ENCODE measurements at places on chromosomes 7 and 10.

- DNase-seq: no peak
These were observed 170.3 kb downstream of the PAXIP1 start for GRCh38 chr7:154832557-154833138.

DNA sequence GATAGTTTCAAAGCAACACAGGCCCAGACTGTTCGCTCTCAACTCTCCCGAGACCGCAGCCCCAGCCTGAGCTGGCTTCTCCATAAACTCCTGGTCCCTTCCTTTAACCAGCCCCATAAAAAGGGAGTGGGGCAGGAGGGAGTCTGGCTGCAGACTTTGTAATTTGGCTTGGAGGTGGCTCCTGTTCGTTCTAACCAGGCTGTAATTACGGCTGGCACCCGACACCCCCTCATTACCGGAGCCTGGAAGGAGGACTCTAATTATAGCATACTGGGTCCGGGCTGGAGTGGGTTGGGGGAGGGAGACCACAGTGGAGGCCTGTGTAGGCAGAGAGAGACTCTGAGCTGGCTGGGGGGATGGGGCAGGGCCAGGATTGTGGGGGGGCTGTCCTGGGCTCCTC lies 49.7 kb downstream of the UNC5B start:
- DNase-seq: no peak

DNA sequence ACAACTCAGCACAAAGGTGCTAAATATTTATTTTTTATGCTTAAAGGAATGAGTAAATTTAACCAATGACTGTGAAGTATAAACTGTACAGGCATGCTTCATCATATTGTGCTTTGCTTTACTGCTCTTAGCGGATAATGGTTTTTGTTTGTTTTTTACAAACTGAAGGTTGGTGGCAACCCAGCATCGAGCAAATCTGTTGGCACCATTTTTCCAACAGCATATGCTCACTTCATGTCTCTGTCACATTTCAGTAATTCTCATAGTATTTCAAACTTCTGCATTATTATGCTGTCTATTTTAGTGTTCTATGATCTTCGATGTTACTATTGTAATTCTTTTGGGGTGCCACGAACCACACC lies 22.8 kb downstream of the BRAF start:
- no peak for DNase-seq

GRCh38 chr7:34158368-34159153 lies 253.2 kb downstream of the BMPER start:
- no peak for DNase-seq

GRCh38 chr7:139431010-139431409 lies 52.5 kb downstream of the KLRG2 start:
- no peak for DNase-seq

DNA sequence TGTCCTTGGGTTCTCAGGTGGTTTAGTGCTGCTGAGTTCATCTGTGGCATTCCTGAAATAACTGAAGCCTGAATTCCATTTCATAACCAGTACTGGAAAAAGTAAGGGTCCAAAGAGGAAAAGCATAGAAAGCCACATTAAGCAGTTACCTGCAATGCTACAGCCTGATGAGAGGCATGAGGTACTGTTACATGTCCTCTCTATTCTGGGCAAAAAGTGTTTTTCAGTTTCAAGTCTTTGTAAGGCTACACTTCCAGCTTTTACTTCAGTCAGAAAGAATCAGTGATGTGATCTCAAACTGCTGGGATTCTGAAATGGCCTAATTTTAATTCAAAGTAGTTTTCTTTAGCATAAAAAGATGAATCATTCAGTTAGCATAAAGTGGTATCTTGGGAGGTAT lies 369.5 kb downstream of the PHF14 start:
- no peak for DNase-seq

GRCh38 chr7:73595358-73595757 lies 17.0 kb upstream of the TBL2 start:
- no peak for DNase-seq

DNA sequence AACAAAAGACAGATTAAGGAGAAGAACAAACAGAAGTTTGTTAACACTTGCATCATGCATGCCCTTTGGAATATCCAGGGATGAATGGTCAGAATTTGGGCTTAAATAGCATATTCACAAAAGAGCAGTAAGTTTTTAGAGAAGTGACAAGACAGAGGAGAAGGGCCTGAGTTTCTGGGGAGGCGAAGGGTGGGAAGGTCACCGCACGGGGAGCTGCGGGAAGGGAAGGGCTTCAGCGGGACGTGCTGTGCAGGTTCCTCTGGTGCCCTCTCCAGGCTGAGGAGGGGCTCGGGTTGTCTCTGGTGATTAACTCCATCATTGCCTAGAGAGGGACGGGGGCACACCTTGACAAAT lies 10.4 kb upstream of the ZNF22 start:
- no peak for DNase-seq

- no peak for DNase-seq
These were observed 189.4 kb downstream of the PLXDC2 start for GRCh38 chr10:20005638-20006037.

DNA sequence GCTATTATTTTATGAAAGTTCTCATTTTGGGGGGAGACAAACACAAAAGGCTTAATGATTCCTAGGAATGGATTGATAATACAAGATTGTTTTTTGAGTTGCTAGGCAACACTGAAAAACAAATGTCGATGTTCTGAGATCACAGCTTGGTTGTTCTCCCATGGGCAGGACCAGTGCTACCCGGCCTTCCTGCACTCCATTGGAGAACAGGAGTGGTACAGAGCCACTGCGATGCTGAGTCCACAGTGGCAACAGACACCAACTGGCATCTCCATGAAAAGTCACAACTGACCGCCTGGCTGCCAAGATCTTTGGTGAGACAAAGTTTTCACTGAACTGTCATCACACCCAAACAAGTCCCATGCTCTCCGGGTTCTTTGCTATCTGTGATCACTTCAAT lies 68.9 kb upstream of the NMT2 start:
- DNase-seq: no peak

GRCh38 chr7:134696261-134696660 lies 49.6 kb downstream of the BPGM start:
- DNase-seq: no peak

- DNase-seq: no peak
These were observed 30.4 kb upstream of the ADD3 start for GRCh38 chr10:109977382-109977806.

GRCh38 chr10:110485541-110485940 lies 12.2 kb upstream of the DUSP5 start:
- DNase-seq: no peak
